ENCODE measurements at places on chromosomes 1 and 21.

GRCh38 chr1:4837752-4838151 lies 183.3 kb downstream of the AJAP1 start:
- no peak for DNase-seq

DNA sequence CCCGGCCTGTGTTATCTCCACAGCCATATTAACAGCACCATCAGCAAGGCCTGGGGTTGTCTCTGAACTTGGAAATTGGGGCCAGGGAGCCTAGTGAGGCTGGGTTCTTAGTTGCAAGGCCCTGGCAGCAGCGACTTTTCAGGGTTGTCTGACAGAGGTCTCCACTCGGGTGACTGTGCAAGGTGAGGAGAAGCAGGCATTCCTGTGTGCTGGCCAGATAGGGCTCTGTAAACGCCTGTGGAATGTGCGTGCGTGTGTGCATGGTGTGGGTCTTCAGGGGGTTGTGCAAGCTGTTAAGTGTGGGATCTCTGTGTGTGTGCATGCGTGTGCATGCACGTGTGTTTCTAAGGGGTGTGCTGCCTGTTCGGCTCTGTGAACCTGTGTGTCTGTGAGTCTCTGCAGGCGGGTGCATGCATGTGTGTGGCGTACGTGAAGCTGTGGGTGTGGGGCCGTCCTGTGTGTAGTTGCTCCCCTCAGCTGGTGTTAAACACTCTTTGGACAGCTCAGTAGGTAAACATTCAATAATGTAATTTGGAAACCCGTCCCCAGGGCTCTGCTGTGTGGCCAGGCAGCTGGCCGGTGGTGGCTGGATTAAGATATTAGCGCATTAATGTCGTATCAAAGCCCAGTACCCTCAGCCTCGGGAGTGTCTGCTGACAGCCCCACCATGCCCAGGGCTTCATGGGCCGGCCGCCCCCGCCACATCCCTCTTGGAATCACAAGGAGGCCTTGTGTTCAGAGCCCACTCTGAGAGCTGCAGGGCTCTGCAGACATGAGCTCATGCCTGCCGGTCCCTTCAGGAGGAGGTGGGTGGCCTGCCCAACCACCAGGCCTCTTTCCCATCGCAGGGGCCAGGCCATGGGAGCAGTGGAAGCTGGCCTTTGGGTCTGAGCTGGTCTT lies 189.9 kb downstream of the FOXD2 start:
- DNase-seq, result no peak

DNA sequence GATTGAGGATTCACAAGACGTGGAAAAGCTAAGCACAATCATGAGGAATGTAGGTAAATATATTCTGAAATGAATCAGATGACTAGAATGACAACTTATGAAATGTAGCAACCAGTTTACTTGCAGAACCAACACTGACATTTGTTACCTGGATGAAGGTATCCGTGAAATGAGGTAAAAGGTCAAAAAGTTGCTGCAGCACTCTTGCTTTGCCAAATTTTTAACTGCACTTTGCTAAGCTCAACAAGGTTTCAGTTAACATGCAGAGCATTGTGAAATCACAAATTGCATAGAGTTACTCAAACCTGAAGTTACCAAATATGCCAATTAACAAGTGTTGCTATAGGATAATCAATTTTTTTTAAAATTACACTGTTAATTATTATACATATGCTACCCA lies 1280.1 kb downstream of the KCNT2 start:
- no peak for DNase-seq

GRCh38 chr1:53689736-53690326 lies 49.1 kb downstream of the GLIS1 start:
- no peak for DNase-seq

- DNase-seq, result no peak
Observed at GRCh38 chr21:32533611-32534010, 51.7 kb downstream of the TCP10L start.

DNA sequence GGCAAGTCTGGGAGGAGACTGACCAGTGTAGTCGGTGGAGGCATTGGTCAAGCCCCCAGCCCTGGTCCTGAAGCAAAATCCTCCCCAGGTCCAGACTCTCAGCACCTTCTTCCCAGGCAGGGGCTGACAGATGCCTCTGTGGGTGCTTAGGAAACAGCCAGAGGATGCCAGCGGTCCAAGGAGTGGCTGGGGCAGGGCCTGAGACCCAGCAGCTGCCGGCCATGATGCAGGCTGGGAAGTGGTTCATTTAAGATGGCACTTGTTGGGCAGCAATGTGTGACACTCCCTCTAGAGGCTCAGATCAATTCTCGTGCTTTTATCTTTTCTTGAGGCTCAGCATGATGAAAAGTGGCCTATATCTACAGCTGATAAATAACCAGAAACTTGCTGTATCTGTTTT lies 165.0 kb upstream of the VAMP3 start:
- no peak for DNase-seq

- no peak for DNase-seq
Observed at GRCh38 chr1:40155135-40155534, 6.1 kb upstream of the RLF start.

GRCh38 chr1:39788758-39789570 lies at the start of gene BMP8B:
Gene BMP8B (minus strand): TSS chr1:39788865. CDS start chr1:39788485, 380 bp downstream.
- DNase-seq, result no peak

DNA sequence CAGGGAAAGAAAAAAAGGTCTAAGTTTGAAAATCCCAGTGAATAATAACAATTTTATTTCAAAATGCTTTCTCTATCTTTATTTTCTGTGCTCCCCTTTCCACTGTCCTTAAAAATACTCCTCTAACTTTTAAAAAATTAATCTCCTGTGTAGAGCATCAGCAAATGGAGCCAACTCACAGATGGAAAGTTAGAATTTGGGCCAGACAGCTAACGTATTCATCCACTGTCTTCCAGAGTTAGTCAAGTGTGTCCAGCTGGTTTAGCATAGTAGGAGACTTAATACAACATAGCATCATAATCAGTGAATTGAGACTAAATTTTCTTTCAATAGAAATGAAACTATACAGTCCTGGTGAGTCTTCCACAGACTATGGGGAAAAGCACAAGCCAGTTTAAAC lies 419.0 kb upstream of the LRRC7 start:
- no peak for DNase-seq

DNA sequence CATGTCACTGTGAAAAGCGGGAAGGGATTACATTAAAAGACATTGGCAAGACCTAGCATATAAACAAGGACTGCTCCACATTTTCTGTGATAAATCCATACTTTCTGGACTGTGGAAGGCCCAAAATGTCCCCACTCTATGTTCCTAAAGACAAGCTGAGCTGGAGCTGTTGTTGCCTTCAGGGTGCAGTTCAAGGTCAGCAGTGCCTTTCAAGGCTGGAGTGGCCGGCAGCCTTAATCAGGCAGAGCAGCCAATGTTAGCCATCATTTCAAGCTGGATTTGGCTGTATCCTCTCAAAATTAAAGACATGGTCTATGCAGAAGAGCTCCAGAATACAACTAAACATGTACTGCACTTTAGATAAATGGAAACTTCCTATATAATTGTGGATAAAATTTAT lies 70.4 kb upstream of the ADAM30 start:
- no peak for DNase-seq

DNA sequence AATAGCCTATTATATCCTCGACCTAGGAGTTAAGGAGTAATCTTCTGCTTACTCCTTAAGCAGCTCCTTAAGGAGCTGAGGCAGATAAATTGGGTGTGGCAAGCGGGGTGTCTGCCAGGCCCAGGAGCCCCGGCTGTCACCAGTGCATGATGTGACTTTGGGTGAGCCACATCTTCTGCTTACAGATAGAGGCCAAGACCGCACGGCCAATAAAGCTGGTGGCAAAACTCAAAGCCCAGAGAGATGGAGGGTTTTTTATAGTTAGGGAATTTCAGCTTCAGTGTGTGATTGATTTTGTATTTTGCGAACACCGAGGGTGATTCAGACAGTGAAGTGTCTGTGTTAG lies 9.8 kb downstream of the MX2 start:
- DNase-seq, result no peak

DNA sequence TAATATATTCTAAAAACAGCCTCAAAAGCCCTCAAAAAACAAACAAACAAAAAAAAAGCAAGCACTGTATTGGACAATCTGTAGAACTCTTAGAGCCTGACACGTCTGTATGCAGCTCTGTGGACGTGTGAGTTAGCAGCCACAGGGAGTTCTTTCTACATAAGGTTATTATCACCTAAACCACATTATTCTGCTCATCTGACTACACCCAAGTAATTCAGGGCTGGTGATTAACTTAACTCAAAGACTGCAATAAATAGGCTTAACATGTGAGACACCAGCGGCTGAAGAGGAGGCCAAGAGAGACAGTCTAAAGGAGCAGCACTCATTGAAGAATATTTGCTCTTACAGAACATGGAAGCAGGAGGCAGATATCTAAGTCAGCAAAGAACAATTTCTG lies 316.0 kb downstream of the VAV3 start:
- no peak for DNase-seq

Measured in stimulated activated CD4-positive, alpha-beta T cell treated with anti-CD3 and anti-CD28 coated beads, TNF-alpha, amount 100 ng/mL, for 4 hours (primary cell).